CD8-positive, alpha-beta memory T cell (primary cell): ENCODE measurements at places on chromosomes 12 and 14.

- peak; percentile 61 for DNase-seq
Observed at GRCh38 chr14:68785534-68786490, 7.1 kb downstream of the ZFP36L1 start.

- no peak for DNase-seq
Observed at GRCh38 chr12:42128327-42128726, 16.3 kb downstream of the GXYLT1 start.

DNA sequence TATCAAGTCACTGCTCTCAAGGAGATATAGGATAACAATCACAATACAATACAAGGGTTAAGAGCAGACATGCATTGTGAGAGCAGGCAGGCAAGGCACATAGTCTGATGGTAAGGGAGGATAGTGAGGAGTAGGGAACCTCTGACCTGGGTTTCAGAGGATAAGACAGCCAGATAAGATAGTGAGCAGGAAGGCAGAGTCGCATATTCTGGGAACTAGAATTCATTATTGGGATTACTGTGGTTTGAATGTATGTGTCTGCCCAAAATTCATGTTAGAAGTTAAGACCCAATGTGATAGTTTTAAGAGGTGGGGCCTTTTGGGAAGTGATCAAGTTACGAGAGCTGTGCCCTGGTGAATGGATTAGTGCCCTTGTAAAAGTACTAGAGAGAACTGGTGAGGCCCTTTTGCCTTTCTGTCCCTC is 14.4 kb upstream of the ATF1 start:
- DNase-seq = no peak

GRCh38 chr14:58119381-58119780 is 32.6 kb downstream of the ARMH4 start:
- no peak for DNase-seq

DNA sequence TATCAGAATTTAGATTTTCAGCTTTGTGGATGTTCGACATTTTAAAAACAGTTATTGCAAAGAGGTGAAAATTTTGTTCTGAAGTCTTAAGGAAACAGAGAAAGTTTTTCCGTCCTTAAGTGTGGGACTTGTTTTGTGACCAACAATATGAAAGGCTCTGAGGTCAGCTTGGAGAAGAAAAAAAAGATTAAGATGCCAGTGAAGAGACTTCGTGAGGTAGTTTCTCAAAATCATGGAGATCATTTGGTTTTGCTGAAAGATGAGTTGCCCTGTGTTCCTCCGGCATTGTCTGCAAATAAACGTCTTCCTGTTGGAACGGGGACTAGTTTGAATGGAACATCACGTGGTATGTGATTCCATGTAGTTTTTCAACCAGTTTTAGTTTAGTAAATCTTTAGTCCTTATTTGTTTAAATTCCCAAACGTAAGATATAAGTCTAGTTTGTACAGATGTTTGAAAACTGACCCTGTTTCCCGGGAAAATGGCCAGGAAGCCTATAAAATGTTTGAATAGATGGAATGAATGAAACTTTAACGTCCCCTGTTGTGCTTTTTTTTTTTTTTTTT is 682 bp downstream of the KIAA0586 start:
- DNase-seq = peak; percentile 11
